CD14-positive monocyte (primary cell): ENCODE measurements at places on chromosomes 3 and 15.
A peak's percentile ranks its signal among the peaks of the same experiment; 100 is the strongest.

GRCh38 chr3:4825436-4826236, 153.6 kb upstream of the BHLHE40 start:
- peak; percentile 49 for DNase-seq

DNA sequence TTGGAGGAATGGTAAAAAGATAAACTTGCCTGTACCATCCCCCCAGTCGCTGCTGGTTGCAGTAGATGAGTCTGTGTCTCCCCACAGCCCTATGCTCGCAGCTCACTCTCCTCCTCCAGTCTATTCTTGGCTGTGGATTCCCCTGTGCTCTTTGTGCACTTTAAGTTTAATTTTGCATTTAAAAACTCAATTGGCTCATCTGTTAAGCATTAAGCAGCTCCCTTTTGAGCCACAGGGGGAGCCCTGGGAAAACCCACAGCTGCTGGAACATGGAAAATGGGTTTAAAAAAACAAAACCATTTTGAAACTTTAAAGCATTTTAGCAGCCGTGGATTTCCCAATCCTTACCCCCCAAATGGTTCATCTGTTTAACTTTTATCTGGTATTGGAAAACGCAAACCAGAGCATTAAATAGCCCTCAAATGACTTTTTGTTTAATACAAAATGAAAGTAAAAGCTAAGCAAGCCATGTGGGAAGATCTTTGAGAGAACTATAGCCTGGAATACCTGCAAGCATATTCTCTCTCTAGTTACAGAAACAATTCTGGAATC, 536.9 kb downstream of the ZIC1 start:
- DNase-seq = no peak

DNA sequence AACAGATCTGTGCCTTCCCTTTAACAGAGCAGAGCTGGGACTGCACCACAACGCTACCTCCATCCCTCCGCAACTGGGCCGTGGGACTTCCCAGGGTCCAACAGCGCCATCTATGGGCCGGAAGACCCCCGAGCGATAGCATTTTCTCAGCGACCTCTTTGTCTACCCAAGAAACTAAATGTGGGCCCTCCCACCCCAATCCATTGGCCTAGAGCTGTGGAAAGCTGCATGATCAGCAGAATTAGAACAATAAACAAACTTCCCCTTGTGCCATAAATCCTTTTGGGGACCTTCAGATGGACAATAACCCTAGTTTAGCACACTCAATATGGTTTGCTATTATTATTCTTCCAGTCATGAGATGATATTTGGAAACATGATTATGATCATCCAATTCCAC, 74.8 kb upstream of the NTRK3 start:
- DNase-seq = no peak

GRCh38 chr3:43388175-43388574, 101.8 kb downstream of the SNRK start:
- DNase-seq = no peak

DNA sequence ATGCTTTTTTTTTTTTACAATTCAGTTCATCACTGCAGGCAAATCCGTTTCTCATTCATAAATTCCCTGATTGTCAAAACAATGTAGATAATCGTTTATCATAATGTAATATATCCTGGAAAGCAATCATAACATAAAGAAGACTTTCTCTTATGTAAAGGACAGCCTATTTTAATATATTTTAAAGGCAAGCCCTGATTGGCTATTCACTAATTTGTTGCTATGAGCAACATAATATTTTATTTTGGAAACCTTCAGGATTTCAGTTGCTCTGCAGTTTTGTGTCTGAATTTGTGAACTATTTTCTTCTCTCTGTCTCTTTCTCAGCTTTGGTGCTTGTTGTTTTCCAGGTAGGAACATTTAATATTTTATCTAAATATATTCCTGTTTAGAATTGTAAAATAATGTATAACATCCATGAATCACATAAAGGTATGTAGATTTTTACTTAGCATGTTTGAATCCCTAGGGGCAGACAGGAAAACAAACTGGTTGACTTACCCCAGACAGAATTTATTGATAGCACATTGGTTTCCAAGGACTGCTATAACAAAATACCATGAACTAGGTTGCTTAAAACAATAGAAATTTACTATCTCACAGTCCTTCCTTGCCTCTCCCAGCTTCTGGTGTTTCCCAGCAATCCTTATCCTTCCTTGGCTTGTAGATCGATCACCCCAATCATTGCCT, 253.5 kb downstream of the CDIN1 start:
- no peak for DNase-seq
